ENCODE measurements at places on chromosomes 7 and 10. TPM values are rescaled to one million over a fixed set of nuclear protein-coding genes. Genes with fewer than 3 reads are reported as not detected.
A peak's percentile ranks its signal among the peaks of the same experiment; 100 is the strongest.

DNA sequence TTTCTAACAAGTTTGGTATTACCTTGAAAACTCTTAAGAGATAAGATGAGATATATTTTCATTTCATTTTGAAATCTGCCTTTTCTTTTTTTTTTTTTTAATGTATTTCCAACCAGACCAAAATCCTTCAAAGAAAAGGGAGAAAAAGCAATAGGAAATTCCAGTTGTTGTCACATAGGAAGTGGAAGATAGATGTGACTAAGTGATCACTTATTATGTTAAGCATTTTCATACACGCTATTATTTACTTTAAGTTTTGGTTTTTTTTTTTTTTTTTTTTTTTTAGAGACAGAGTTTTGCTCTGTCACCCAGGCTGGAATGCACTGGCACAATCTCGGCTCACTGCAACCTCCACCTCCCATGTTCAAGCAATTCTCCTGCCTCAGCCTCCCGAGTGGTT lies 197.2 kb upstream of the FRMD4A start:
- DNase-seq = no peak

DNA sequence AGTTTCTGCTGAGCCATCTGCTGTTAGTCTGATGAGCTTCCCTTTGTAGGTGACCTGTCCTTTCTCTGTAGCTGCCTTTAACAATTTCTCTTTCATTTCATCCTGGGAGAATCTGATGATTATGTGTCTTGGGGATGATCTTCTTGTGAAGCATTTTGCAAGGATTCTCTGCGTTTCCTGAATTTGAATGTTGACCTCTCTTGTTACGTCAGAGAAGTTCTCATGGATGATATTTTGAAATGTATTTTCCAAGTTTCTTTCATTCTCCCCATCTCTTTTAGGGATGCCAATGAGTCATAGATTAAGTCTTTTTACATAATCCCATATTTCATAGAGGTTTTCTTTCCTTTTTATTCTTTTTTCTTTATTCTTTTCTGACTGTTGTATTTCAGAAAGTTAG lies 184.2 kb upstream of the BET1 start:
- DNase-seq = no peak

- no peak for DNase-seq
These were observed 17.9 kb downstream of the BNIP3 start for GRCh38 chr10:131963811-131964210.

DNA sequence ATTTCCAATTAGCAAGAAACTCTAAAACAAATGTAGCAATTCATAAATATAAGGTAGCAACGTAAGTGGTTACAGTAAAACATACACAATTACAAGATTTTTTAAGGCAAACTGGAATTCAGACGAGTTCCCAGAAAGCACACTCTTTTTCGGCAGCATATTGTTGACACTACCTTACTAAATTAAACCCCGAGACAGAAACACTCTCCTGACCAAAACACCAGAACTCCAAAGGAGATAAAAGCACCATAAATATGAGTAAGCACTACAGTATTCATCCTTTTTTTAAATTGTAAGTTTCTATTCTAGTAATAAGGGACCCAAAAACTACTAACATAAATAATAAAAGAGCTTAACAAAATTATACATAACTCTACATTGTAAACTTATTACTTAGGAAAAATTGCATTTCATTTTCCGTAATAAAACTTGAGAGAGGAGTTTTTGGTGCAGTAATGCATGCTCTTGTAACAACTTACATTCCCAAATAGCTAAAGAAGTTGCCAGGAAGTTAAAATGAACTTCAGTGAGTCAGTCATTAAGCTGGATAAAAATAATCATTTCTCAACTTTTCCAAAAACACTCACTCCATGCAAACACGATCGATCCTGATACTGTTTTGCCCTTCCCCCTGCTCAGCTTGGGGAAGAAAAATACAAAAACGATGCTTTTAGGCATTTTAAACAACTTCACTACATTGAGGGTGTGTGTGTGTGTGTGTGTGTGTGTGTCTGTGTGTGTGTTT lies 2.0 kb downstream of the PIP4K2A start:
- DNase-seq = no peak

DNA sequence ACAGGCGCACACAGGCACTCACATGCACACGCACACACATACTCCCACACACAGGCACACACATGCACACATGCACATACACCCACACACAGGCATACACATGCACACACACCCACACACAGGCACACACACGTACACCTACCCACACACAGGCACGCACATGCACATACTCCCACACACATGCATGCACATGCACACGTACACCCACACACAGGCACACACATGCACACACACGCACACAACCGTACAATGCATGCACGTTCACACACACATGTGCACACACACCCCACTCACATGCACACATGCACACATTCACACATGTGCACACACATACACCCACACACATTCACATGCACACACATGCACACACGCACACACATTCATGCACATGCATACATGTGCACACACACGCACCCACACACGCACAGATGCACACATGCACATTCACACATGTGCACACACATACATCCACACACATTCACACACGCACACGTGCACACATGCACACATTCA lies 59.3 kb downstream of the MKI67 start:
- DNase-seq = no peak

DNA sequence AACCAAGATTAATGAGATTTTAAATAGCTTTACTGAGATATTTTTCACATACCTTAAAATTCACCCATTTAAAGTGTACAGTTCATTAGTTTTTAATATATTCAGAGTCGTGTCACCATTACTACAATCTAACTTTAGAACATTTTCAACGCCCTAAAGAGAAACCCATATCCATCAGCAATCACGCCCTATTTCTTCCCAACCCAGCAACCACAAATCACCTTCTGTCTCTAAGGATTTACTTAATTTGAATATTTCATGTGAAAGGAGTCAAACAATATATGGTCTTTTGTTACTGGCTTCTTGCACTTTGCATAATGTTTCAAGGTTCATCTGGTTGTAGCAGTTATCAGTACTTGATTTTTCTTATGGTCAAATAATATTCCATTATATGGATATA lies 25.1 kb upstream of the PDZD8 start:
- no peak for DNase-seq

- no peak for DNase-seq
These were observed 5.1 kb upstream of the BLVRA start for GRCh38 chr7:43753271-43753810.

- DNase-seq = no peak
These were observed 23.7 kb downstream of the NKX6-2 start for GRCh38 chr10:132762267-132762666.

DNA sequence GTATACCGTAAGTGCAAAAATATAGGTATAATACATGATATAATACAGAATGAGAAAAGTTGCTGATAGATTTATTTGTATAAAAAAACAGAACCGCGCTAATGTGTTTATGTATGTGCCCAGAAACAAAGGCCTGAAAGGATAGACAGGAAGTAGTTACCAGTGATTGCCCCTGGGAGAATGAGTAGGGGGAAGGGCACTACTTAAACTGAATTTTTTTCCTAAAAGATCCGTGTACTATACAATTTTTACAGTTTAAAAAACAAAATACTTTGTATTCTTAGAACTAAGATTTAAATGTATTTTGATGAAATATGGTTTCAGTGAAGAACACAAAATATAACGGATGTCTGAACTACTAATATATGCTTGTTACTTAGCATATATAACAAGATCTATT lies 2.9 kb downstream of the IPMK start:
- no peak for DNase-seq

- DNase-seq = no peak
These were observed 690.3 kb downstream of the REEP3 start for GRCh38 chr10:64211466-64211865.

- peak; percentile 53 for DNase-seq
These were observed 46.9 kb upstream of the NPFFR1 start for GRCh38 chr10:70330671-70331070.

The RAB19 gene
- total RNA-seq = not detected

The GBF1 gene
- total RNA-seq = 49.6 TPM
